ENCODE measurements at places on chromosomes 13 and 19.

DNA sequence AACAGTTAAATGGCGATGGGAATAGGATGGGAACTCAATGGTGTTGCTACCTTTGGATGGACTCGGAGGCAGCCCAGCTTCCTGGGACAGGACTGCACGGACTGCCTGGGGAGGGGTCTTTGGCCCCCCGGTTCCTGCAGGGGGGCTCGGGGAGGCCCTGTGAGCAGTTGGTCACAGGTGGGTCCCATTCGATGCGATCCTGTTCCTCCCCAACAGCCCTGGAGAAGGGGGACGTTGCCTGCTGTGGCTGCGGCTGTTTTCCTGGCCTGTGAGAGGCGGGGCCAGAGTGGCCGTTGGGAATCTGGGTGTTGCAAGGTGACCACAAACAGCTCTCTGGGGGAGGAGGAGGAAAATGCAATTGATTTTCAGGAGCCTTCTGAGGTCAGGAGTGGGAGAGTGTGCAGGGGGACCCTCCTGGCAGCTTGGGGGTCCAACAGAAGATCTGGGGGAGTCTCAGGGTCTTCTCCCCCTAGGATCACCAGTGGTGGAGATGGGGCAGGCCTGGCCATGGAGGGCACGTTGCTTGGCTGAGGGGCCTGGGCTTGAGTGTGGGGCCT is 1.9 kb upstream of the PLPPR3 start:
- no peak for DNase-seq

- DNase-seq, result no peak
Measured at GRCh38 chr19:2917275-2918184, 16.8 kb downstream of the ZNF57 start.

GRCh38 chr13:81714513-81714912 is 1373.6 kb upstream of the SPRY2 start:
- no peak for DNase-seq

DNA sequence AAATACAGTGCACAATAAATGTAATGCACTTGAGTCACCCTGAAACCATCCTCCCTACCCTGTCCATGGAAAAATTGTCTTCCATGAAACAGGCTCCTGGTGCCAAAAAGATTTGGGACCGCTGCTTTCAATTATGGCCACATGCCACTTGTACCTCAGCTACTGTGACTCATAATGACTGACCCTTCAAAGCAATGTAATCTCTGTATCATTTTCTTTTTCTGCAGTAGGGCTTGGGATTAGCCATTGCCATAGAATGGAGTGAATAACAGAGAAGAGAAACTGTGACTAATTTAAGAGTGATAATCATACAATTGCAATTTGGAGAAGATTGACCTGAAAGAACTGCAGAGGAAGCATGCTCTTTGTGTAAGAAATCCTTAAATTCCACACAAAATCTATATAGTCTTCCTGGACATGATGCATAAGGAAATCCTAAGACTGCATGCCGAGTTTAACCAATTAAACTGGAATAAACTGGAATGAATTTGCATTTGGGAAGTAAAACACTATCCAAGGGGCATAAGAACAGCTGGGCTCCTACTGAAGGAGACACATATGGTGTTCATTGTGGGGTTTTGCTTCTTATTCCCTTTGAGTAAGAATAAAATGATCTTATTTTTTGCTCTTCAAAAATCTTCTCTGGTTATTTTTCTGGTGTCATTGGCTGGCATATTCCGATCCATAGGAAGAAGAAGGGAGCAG is 59.5 kb upstream of the SLC7A1 start:
- peak; percentile 95 for DNase-seq

DNA sequence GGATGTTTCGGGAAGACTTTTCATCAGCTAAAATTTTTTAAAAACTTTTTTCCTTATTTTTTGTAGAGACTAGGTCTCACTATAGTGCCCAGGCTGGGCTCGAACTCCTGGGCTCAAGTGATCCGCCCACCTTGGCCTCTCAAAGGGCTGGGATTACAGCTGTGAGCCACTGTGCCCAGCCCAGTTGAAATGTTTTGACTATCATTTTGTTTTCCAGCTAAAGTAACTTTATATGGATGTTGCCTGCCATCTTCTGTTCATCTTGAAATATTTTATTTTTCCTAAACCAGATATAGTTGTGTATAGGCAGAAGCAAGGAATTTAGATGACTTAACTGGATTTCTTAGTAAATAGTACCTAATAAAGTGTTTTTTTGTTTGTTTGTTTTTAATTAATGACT is 7.0 kb downstream of the CAB39L start:
- peak; percentile 75 for DNase-seq

DNA sequence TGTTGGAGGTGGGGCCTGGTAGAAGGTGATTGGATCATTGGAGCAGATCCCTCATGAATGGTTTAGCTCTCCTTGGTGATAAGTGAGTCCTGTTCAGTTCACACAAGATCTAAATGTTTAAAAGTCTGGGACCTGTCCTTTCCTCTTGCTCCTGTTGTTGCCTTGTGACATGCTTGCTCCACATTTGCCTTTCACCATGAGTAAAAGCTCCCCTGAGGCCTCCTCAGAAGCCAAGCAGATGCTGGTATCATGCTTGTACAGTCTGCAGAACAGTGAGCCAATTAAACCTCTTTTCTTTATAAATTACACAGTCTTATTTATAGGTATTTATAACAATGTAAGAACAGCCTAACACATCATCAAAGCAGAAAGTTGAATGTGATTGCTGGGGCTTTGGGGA is 24.2 kb upstream of the RFC3 start:
- peak; percentile 40 for DNase-seq

DNA sequence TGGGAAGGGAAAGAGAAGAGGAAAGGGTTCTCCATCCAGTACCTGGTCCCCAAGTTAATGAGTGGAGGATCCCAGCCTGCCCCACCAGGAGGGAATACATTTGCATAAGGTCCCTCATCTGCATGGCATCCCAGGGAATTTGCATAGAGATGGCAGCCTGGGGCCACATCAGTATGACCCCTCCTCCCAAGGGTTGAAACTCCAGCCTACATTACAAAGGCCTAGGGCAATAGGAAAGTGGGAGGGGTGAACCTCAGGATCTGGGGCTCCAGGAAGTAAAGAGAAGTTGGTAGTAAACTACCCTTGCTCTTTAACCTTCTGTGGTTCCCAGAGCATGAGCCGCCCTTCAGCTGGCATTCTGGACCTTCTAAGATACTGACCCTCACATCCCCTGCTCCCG is 6.8 kb upstream of the NECTIN2 start:
- DNase-seq, result no peak

- peak; percentile 40 for DNase-seq
Measured at GRCh38 chr13:113049521-113049941, 56.1 kb upstream of the F7 start.

- DNase-seq, result no peak
Measured at GRCh38 chr19:2455851-2456570, 748 bp downstream of the LMNB2 start.

- DNase-seq, result no peak
Measured at GRCh38 chr19:7292950-7293761, 1.1 kb downstream of the INSR start.

GRCh38 chr13:43874504-43875092 is 4.9 kb downstream of the CCDC122 start:
- peak; percentile 45 for DNase-seq

- DNase-seq, result no peak
Measured at GRCh38 chr13:42603571-42603970, 29.6 kb downstream of the TNFSF11 start.

DNA sequence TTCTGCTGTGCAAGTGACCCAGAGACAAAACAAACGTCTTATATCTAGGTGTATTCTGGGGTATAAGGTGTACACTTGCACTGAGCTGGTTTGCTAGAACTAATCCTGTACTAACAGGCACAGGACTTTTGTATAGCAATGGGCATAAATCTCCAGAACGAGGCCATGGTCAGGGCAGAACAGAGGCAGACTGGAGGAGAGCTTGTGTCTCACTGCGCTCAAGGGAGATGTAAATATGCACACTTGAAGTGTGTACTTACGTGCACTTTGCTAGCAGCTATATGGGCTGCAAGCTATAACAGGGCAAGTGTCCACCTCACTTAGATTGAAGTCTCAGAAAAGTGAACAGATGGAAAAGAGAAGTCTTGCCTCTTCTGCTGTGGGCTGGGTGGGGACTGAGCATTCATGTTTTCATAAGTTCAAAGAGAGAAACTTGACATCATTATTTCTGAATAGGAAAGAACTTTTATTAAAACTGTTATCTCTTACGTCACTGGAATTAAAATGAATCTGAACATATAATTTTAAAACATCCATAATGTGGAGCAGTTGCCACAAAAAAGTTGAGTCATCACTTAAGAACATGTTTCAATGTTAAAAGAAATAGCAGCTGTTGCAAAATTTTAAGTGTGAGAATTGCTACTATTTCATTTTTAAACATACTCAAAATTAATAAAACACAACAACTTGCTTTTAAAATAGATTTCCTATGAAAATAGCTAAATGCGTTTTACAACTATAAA is 888.3 kb downstream of the PCDH9 start:
- no peak for DNase-seq

DNA sequence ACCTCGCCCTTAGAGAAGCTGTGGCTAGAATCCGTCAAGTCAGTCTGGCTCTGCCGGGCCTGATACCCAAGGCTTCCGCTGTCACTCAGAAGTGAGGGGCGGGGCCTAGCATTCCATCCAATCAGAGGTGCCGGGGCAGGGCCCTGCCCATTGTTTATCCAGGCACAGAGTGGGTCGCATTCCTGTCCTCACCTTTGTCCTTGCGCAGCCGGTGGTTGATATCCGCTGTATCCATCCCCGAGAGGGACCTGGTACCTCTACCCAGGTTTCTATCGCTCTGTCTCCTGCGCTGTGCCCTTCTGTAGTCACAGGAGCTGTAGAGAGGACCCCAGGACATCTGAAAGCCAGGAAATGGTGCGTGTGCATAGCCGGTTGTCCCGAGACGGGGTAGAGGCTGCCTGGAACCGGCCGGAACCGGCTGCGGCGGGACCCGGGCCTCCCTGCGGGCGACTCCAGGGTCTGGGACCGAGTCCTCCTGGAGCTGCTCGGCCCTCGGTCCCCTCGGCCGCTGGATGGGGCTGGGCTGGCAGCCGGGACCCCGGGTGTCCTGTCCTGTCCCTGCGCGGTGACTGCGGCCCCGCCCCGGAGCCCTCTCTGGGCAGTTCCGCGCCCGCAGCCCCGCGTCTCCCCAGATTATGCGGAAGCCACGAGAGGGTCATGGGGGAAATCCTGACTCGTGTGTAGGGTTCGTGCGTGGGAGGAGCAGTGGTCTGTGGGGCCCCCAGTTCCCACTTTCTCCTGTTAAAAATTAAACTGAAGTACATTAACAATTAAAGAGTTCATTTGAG is at the start of gene ZNF763:
TSS of gene ZNF763 (plus strand) at position 183 of the 788 bp plus-strand sequence. CDS start at position 352, 169 bp downstream.
- DNase-seq, result peak; percentile 78

DNA sequence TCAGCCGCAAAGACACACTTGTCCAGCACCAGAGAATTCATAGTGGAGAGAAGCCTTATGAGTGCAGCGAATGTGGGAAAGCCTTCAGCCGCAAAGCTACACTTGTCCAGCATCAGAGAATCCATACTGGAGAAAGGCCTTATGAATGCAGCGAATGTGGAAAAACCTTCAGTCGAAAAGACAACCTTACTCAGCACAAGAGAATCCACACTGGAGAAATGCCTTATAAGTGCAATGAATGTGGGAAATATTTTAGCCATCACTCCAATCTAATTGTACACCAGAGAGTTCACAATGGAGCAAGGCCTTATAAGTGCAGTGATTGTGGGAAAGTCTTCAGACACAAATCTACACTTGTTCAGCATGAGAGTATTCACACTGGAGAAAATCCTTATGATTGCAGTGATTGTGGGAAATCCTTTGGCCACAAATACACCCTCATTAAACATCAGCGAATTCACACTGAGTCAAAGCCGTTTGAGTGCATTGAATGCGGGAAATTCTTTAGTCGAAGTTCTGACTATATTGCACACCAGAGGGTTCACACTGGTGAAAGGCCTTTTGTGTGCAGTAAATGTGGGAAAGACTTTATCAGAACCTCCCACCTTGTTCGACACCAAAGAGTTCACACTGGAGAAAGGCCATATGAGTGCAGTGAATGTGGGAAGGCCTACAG is 6.8 kb downstream of the ZNF134 start:
- no peak for DNase-seq

GRCh38 chr13:26992951-26993719 is 178.5 kb downstream of the USP12 start:
- no peak for DNase-seq

- DNase-seq, result no peak
Measured at GRCh38 chr13:24280720-24281119, 28.7 kb upstream of the C1QTNF9 start.

DNA sequence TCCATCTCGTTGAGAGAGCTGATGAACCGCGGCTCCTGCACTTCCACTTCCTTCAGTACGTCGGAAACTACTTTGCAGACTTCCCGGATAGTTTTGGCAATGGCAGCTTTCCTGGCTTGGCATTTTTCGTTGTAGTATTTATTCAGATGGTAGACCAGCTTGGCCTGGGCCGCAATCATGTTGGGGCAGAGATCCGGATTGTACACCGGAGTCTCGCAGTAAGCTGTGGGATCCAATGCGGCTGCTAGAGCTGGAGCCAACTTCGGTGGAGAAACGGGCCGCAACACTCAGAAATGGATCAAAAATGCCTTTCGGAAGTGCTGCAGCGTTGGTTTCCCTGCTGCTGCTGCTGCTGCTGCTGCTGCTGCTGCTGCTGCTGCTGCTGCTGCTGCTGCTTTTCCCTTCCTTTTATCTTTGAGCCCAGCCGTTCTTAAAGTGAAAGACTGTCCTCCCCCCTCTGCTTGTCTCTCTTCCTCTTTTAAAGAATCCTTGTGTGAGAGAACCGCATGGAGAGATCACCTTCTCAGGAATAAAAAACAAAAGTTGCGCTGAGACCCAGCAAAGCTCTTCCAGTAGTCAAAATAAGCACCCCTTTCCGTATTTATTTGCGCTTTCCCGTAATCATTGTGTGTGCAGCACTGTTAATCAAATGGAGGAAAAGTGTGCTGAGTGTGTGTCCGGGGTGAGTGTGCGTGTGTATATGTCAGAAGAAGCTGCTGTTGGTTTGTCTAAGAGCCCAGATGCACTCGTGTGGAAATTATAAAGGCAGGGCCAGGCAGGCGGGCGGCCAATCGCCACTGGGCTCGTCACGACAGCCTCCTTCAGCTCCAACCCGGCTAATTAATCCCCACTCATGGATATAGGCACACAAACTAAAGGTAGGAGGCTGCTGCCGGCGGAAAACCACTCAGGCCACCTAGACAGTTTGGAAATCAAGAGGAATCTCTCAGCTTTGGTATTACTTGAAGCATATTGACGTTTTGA is at the start of gene MAB21L1:
TSS of gene MAB21L1 (minus strand) at position 730 of the 984 bp plus-strand sequence. CDS start at position 179, 551 bp downstream.
- DNase-seq, result peak; percentile 82

All from AG10803 (cell line).